LoVo (cell line): ENCODE measurements at places on chromosomes 5 and 9.

DNA sequence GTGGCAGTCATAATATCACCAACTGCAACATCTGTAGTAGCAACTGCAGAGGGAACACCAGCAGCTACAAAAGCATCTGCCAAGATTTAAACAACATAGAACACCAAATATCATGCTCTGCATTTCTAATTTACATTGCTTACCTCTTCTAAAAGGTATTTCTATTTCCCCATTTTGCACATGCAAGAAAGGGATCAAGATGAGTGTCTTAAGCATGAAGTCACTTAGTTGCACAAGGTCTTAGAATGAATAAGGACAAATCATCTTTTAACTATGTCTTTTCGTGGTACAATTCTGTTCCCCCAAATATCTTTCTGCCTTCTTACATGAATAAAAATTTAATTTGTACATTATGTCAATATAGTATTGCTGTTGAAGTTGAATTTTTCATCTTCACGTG, 1746.4 kb downstream of the EFNA5 start:
- no peak for DNase-seq

DNA sequence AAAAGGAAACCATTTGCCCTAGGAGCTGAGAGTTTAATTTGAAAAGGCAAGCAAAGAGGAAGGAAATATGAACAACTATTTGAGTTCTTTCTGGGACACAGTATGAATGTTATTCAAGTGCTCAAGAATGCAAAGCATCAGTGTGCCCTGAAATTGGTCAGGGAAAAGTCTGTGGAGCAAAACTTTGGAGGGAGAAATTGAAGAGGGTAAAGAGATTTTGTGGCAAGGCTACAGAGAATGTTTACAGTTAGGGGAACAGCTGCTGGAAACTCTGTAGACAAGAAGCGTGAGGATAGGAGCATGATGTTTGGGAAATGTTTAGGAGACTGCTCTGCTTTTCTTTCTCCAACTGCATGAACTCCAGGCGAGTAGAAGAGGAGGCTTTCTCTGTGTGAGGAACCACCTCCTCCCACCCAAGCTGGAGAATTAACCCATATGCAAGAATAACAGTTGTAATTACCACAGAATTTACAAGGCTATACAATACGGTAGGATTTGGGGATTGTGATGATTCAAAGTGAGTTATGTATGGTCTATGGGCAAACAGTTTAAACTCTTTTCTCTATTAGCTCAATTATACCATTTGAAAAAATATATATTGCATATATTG, 75.4 kb upstream of the IL7R start:
- no peak for DNase-seq

DNA sequence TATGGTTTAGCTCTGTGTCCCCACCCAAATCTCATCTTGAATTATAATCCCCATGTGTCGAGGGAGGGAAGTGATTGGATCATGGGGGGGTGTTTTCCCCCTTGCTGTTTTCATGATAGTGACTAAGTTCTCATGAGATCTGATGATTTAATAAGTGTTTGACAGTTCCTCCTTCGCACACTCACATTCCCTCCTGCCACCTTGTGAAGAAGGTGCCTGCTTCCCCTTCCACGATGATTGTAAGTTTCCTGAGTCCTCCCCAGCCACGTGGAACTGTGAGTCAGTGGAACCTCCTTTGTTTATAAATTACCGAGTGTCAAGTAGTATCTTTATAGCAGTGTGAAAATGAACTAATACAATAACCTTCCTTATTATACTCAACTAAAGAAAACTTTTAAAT, 24.3 kb upstream of the TEX10 start:
- no peak for DNase-seq

GRCh38 chr5:37735649-37736347, 104.0 kb downstream of the GDNF start:
- no peak for DNase-seq

- DNase-seq = no peak
These were observed 85.8 kb upstream of the TAS2R1 start for GRCh38 chr5:9715891-9716335.

DNA sequence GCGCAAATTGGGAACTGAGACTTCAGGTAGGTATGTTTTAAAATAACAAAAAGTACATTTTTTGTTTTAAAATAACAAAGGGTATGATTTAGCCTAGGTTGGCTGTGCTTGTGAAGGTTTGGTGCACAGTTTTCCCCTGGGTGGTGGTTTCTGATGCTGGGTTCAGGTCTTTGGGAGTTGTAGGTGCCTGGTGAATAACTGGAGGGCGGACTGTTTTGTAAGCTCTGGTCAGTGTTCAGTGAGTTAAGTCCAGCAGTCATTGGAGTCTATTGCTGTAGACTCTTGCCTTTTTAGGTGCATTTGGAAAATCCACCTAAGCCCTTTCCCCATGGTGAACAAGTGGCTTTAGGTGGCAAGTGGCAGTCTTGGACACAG, 43.9 kb downstream of the RAI14 start:
- DNase-seq = no peak

- peak; percentile 25 for DNase-seq
These were observed 52.4 kb downstream of the SLC44A1 start for GRCh38 chr9:105296877-105297287.

- no peak for DNase-seq
These were observed 9.3 kb upstream of the ANKDD1B start for GRCh38 chr5:75601996-75602395.

- no peak for DNase-seq
These were observed 239.9 kb downstream of the SAXO1 start for GRCh38 chr9:18793122-18793521.

- DNase-seq = peak; percentile 17
These were observed 1.9 kb downstream of the SLC31A2 start for GRCh38 chr9:113152699-113153098.

GRCh38 chr9:3746296-3747275, 220.8 kb upstream of the RFX3 start:
- DNase-seq = peak; percentile 89

GRCh38 chr9:13939134-13939533, 374.8 kb downstream of the NFIB start:
- DNase-seq = no peak

- no peak for DNase-seq
These were observed 26.6 kb downstream of the WNT8A start for GRCh38 chr5:138110266-138110963.

- no peak for DNase-seq
These were observed 12.9 kb upstream of the PLAC8L1 start for GRCh38 chr5:146118322-146118721.

DNA sequence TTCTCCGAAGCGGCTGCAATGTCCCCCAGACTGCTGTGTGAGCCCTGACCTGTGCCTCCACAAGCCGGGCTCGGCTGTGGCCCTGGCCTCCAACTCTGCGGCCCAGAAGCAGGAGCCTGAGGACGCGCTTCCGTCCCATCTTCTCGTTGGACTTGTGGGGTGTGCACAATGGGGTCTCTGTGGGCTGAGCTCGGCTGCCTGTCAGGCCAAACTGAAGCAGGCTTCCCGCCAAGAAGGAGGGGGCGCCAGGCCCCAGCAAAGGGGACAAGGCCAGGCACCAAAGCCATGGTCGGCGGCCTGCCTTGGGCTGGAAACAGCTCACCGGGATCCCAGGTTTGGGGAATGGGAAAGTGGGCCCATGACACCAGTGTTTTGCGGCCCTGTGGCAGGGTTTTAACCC, 4.1 kb downstream of the NOTCH1 start:
- no peak for DNase-seq

DNA sequence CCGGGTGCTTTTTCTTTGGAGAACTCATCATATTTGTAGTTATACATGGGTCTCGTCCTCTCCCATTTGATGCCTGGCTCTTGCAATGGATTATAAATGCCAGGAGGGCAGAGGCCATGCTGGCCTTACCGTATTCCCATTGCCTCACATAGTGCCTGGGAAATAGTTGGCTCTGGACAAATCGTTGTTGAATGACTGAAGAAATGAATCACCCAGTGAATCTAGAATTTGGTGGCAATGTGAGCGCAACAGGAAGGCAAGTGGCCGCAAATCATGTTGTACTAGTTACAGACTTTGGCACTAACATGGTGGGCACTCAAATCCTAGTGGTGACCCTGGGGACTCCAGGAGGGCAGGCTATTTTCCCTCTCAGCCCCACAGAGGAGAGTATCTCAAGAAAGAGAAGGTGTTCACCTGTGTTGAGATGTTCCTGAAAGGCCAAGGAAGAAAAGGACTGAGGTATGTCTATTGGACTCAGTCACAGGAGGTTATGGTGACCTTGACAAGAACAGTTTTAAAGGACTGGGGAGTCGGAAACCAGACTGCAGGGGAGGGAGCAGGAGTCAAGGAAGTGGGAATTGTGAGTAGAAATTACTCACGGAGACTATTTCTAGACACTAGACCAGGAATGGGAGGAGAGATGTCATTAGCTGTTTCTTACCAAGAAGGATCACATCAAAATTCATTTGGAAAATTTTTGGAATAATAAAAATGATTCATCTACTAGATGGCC, 61.7 kb upstream of the COL15A1 start:
- no peak for DNase-seq

DNA sequence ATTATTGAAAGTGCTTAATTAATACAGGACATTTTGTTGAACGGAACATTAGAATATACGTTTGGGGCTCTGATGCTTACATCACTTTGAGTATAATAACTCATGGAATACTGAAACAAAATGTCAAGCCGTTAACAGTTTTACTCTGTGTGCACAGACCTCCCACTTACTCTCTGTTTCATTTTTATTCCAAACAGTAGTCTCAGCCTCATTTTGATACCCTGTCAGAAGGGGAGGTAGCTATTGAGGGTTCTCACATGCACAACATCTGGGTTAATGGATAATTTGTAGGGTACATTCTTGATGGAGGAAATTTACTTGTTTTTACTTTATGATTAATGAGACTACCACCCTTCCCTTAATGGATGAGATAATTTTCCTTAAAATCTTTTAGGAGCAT, 59.0 kb downstream of the SCAMP1 start:
- no peak for DNase-seq

DNA sequence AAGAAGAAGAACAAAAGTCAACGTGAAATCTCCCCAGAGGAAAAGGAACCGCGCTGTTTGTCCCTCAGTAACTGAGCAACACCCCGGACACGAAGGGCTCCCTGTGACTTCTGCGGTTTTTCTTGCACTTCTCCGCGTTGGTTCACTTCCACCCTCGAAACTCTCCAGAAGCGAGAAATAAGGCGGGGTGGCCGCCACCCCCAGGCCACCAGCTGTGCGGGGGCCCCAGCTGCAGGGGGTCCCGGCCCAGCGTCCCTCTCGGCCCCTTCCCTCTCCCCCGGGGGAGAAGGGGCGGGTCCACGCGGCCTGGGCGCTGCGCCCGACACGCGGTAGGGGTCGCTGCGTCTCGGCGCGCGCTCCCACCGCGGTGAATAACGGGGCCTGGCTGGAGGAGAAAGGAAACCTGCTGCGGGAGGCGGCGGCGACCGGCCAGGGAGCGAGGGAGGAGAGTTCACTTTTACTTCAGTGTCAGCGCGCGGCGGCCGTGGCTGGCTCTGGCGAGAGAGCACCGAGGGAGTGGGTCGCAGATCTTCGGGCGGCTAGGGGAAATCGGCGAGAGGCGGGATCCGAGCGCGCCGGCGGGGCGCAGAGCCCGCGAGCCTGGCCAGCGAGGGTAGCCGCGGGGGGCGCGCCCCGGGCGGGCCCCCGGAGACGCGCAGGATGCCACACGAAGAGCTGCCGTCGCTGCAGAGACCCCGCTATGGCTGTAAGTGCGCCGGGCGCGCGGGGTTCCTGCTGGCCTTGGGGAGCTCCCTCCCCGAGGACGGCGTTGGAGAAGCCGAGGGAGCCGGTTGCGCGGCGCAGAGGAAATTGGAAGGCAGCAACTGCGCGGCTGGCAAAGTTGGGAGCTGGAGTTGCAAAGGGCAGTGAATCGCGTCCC, at the start of gene IQGAP2:
TSS of gene IQGAP2 (plus strand) at position 400 of the 880 bp plus-strand sequence. CDS start at position 661, 261 bp downstream.
- DNase-seq = peak; percentile 87

- no peak for DNase-seq
These were observed 115.1 kb upstream of the ZNF366 start for GRCh38 chr5:72622170-72622760.

DNA sequence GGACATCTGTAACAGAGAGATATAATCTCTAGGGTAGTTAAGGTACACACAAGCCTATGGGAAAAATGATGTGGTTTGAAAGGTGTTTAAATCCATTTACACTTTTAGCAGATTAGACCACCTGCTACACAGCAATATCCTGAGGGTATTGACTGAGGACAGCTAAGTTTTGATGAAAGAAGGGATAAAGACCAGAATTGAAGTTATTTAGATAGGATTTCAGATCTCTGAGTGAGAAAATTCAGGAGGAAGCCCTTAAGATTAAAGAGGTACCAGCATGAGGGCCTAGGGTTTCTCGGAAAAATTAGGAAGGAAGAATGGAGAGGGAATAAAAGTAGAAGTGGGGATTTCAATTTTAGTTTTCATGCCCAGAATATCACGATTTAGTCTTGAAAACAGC, 267.3 kb downstream of the COX7C start:
- DNase-seq = no peak

GRCh38 chr5:72541501-72542225, 34.5 kb upstream of the ZNF366 start:
- no peak for DNase-seq

GRCh38 chr5:151899399-151899798, 25.3 kb downstream of the GLRA1 start:
- DNase-seq = no peak

- no peak for DNase-seq
These were observed 27.0 kb upstream of the FREM1 start for GRCh38 chr9:14937216-14937615.

- DNase-seq = no peak
These were observed 23.7 kb downstream of the P4HA2 start for GRCh38 chr5:132203916-132204315.
